ENCODE measurements at places on chromosomes 5 and 9.

GRCh38 chr9:96158909-96159575, 142.9 kb downstream of the HSD17B3 start:
- DNase-seq: no peak

DNA sequence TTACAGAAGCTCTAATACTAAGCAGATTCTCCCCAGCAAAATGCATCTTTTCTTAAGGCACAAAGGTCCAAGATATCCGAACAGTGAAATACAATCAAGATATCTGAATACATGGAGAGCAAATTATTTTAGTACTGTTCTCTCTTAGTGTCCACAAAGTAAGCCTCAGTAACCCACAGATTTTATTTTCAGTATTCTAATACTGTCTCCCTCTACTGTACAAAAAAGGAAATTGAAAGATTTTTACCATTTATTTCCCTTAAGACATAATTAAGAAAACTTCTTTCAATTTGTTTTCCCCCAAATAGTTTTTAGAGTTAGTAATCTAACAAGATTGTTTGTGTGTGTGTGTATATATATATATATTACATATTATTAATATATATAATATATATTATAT, 24.7 kb upstream of the NOL6 start:
- DNase-seq: peak; percentile 2

DNA sequence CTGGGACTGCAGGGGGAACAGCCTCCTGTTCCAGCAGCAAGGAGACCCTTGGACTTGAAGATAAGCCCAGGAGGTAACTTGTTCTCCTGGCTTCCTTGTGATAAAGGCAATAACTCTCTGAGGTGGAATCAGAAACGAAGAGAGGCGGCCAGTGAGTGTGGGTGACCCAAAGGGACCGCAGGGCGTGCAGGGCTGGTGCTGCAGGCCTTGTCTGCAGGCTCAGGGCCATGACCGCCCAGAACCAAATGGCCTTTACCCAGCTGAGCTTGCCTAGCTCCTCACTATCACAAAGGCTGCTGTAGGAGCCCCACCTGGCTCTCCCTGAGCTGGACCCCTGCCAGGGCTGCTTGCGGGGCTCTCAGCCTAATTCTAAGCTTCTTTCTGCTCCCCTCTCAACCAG, 72.5 kb downstream of the NDFIP1 start:
- peak; percentile 17 for DNase-seq

DNA sequence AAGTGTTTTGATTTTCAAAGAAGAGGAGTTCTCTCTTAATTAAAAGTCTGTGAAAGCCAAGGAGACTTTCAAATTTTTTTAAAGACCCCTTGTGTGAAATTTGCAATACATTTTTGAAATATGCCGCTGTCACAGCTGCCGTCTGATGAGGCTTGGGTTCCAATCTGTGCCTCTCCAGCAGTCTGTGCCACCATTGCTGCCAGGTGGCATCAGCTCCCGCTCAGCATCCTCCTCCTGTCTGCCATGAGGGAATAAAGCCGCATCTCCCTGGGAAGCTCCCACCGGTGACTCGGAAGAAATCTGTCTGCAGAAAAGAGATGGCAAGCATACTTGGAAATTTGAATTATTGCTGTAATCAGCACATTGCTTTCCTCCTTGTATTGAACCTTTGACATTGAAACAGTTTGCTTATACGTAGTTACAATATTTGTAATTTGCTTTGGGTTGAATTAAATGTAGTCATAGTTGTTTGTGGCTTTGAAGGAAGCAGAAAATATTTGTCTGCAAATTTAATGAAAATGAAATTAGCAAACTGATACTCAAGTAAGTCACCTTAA, 145.7 kb upstream of the SNX2 start:
- peak; percentile 15 for DNase-seq

DNA sequence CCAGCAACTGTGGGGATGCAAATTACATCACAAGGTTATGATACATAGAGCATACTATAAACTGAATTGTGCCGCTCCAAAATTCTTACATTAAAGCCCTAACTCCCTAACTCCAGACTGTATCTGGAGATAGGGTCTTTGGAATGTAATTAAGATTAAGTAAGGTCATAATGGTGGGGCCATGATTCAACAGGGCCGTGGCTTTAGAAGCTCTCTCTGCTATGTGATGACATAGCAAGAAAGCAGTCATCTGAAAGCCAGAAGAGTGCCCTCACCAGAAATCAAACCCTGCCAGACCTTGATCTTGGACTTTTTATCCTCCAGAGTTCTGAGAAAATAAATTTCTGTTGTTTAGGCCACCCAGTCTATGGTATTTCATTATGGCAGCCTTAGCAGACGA, 123.9 kb downstream of the FBXL17 start:
- DNase-seq: no peak

- no peak for DNase-seq
Observed at GRCh38 chr5:127228540-127229184, 61.9 kb upstream of the MEGF10 start.

DNA sequence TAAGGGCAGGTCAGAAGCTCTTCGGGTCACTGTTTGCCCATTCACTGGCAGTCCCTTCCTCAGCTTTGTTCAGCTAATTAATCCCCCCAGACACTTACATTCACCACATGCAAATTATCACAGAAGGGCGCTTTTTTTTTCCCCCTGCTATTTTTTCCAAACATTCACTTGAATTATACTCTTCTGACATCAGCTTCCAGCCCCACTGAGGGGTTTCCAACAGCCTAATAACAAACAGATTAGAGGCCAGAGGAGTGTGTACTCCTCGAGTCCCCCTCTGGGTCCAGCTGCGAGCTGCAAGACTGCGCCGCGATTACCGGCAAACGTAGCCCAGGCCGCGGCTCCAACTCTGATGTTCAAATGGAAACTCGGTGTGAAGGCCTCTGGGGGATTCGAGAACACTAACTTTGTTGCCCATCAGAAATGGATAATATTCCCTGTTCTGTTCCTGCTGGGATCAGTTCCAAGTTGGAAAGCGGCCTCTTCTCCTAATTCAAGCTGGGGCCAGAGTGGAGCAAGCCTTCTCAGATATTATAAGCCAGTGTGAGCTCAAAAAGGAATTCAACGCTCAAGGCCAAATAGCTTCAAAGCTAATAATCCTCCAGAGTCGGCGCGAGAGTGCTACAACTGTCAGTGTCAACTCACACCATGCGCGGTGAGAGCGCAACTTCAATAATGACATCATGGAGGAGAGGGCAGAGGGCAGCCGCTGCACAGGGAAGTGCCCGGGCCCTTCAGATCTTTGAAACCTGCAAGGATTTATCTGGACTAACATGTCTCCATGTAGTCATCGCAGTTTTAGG, 560.8 kb downstream of the BNC2 start:
- DNase-seq: no peak

- peak; percentile 74 for DNase-seq
Observed at GRCh38 chr9:122016744-122017143, 76.4 kb downstream of the TTLL11 start.

DNA sequence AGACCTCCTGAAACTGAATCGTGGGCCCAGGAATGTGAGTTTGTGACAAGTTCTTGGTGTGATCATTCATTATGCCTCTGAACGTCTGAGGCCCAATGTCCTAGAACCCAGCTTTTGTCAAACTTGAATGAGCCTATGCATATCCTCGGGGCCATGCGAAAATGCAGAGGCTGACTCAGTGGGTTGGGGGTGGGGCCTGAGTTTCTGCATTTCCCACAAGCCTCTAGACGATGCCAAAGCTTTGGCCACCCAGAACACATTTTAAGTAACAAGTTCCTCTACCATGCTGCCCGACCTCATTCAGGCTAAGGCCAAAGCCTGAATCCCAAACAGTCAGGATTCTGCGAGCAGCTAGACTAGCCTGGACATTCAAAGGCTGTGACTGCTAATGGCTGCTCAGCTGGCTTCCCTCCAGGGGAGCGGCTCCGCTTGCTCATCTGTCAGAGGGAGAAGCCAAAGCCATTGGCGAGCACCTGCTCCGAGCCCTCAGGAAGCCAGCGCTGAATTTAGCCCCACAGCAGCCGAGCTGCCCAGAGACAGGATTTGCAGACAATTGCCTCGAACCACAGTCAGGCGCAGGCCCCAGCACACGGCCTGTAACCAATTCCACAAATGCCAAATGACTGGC, 177.5 kb downstream of the ZDHHC21 start:
- peak; percentile 2 for DNase-seq

- DNase-seq: peak; percentile 72
Observed at GRCh38 chr5:74040811-74041491, 415.0 kb downstream of the ARHGEF28 start.

- DNase-seq: no peak
Observed at GRCh38 chr9:5958273-5958672, 57.2 kb downstream of the RANBP6 start.

- DNase-seq: no peak
Observed at GRCh38 chr5:111070272-111071134, 1.0 kb upstream of the TSLP start.

- DNase-seq: no peak
Observed at GRCh38 chr5:75667586-75667985, 49.7 kb downstream of the POC5 start.

DNA sequence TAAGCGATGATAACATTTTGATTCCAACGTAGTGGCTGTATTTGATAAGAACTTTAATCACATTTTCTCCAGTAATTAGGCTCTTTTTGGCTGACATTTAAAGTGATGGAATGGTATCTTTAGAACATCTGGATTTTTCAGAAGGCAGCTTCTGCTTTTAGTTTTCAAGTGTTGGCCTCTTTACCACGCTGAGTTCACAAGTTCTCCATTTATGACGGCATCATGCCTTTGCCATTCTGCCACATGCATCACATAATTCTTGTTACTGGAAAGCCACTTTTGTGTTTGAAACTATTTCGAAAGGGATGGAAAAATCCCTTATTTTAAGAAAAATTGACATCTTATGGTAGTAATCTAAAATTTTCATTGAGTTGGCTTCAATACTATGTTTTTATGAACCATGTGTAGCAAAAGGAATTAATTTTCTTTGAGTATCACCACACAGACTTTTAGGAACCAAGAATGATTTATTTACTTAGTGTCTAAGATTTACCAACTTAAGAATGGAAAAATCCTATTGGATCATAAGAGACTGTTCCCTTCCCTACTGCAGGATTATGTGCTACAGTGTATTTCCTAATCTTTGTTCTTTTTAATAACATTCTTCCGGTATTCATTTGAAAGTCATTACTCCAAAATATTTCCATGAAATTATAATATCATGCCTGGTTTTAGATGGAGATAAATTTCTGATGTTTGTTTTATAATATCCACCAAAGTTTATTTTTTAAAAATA, 344.2 kb downstream of the ADGRV1 start:
- no peak for DNase-seq

DNA sequence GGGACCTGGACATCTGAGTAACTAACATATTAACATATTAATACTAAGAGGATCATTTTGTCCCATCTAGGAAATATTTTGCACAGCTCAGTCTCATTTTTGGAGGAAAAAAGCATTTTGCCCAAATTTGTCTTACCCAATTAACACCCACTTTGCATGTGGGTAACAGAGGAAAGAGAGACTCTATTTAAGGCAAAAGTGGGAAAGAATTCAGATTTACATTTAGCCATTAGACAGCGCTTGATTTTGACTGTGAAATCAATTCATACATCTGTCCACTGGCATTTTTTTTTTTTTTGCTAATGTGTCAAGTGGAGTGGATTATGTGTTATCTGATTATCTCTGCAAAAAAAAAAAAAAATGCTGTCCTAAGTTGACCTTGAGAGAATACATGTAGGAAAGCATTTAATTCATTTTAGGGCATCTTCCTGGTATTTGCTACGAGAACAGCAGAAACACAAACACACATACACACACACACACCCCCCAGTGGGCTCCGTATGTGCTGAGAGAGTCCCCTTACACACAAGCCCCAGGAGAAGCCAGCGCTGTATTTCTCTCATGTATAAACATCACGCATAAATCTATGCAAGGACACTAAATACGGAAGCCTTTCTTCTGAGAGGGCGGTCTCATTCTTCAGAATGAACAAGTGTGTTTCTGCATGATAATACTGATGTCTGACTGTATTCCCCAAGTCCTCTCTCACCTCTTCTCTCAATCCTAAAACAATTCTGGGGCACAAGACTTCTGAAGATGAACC, 202.0 kb upstream of the KLF9 start:
- DNase-seq: no peak

GRCh38 chr5:139190125-139190524, 8.0 kb downstream of the SIL1 start:
- no peak for DNase-seq

- DNase-seq: no peak
Observed at GRCh38 chr5:150642567-150642927, 2.1 kb downstream of the SYNPO start.
